ENCODE measurements at places on chromosomes 16 and 17.
A peak's percentile ranks its signal among the peaks of the same experiment; 100 is the strongest.

DNA sequence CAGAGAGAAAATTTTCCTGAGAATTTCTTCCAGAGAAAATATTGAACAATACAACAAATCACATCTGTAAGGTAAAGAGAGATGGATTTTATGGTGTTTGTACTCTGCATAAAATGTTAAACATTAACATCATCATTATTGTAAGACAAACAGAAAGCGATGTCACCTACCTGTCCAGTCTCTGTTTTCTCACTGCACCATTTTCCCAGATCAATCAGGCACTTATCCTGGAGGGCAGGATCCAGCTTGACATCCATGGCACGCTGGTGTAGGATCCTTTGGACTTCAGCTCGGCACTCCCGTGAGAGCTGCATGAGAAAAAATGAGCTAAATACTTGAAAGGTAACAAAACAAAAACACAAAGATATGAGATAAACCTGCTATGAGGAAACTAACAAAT is 55.9 kb upstream of the CLEC18B start:
- no peak for DNase-seq

- DNase-seq: no peak
Observed at GRCh38 chr17:44766409-44767038, 7.7 kb downstream of the ADAM11 start.

- DNase-seq: no peak
Observed at GRCh38 chr17:49986396-49987289, 8.4 kb downstream of the DLX3 start.

DNA sequence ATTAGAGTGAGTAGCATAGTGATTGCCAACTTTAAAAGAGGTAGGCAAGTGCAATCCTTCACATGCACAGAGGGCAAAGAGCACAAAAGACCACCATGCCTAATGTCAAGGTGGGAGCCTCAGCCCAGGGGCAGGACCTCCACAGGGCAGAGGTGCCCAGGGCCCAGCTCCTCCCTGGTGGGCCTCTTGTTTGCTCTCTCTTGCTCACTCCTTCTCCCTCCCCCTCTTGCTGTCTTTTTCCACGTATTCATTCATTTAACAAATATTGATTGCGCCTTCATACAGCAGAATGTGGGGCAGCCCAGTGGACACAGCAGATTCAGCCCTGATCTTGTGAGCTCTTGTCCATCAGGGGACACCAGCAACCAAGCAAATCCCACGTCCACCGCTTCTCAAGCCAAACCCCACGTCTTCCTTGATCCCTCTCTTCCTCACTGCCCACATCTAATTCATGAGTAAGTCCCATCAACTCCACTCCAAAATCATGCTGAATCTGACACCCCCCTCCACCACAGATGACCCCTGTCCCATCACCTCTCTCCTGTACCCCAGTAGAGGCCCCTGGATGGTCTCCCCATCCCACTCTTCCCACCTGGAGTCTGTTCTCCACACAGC is 44.1 kb upstream of the RPL38 start:
- DNase-seq: no peak

GRCh38 chr17:45936610-45937009 is 42.3 kb downstream of the MAPT start:
- no peak for DNase-seq

DNA sequence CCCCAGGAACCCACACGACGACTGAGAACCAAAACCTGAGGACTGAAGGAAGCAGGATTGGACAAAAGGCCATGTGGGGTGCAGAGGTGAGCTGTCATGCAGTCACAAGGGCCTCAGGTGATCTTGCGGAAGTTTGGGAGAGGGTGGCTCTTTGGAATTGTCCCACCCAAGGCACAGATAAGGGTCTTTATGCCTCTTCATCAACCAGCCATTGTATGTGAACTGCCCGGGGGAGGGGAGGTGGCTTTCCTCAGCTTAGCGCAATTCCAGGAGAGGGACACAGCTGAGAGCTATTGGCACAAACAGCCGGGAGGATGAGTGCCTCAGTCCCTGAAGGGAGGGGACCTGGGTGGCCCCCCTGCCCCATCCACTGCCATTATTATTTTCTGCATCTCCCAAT is 55.1 kb upstream of the PHOSPHO1 start:
- no peak for DNase-seq

- no peak for DNase-seq
Observed at GRCh38 chr17:61048376-61049106, 351.1 kb upstream of the TBX2 start.

GRCh38 chr16:88499836-88500251 is 46.8 kb downstream of the ZFPM1 start:
- DNase-seq: no peak

DNA sequence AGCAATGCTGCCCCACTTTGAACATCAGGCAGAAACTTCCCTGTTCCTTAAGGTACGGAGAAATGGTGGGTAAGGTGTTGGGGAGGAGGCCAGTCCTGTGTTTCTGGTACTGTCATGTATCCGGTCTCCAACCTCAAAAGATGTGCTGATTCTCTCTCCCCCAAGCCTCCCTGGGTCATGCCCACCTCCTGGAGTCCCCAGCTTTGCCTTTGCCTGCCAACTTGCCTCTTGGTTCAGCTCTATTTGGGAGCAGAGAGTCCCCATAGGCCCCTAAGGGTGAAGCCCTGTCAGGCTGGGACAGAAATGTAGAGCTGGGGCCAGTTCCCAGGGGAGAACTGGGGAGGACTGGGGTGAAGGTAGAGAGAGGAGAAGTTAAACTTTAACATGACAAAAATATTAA is 1.6 kb upstream of the TBX21 start:
- DNase-seq: no peak

DNA sequence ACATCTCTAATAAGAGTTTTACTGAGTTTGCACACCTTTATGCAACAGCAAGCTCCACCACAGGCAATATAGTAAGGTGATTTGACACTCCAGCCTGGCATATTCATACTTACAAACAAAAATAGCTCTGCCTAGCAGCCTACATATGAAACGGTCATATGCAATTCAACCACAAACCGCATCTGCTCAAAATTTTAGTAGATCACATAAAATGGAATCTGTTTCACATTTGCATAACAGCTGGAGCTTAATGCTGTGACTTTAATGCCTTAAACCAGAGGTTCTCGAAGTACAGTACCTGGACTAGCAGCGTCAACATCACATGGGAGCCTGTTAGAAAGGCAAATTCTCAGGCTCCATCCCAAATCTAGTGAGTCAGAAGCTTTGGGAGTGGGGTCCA is 578.4 kb downstream of the CDH11 start:
- DNase-seq: peak; percentile 64

DNA sequence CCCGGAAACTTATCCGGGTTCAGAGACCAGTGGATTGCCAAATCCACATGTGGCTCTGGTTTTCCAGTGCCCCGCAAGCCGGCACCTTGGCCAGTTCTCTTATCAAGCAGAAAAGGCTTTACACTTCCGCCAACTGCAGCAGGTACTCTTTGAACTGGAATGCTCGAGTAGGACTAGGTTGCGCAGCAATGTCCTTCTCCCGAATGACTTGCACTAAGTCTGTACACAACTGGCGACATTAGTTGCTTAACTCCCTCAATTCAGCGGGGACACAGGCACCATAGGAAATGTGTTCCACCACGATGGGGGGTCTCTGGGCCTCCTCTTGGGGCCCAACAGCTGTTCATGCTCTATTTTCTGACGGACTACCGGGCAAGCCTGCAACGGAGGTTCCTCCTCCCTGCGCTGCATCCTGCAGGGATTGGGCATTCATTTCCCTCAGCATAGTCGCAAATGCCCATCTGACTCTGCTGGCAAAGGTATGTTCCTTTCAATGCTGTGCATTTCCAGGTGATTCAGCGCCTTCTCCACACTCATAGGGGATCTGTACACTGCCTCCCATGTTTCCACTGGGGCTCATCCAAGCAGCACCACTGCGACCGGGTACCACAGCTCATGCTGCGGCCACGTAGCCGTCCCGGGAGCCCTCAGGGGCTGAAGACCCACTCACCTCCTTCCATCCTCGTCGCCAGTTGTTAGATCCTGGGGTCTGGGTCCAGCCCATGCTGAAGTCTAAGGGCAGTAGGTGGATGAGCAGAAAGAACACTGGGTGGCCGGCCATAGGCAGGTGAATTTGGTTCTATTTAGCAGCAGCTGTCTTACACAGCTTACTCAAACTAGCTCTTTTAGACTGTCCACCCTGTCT is 34.2 kb upstream of the APPBP2 start:
- DNase-seq: no peak

- DNase-seq: no peak
Observed at GRCh38 chr17:44409309-44410028, 20.0 kb upstream of the ITGA2B start.

DNA sequence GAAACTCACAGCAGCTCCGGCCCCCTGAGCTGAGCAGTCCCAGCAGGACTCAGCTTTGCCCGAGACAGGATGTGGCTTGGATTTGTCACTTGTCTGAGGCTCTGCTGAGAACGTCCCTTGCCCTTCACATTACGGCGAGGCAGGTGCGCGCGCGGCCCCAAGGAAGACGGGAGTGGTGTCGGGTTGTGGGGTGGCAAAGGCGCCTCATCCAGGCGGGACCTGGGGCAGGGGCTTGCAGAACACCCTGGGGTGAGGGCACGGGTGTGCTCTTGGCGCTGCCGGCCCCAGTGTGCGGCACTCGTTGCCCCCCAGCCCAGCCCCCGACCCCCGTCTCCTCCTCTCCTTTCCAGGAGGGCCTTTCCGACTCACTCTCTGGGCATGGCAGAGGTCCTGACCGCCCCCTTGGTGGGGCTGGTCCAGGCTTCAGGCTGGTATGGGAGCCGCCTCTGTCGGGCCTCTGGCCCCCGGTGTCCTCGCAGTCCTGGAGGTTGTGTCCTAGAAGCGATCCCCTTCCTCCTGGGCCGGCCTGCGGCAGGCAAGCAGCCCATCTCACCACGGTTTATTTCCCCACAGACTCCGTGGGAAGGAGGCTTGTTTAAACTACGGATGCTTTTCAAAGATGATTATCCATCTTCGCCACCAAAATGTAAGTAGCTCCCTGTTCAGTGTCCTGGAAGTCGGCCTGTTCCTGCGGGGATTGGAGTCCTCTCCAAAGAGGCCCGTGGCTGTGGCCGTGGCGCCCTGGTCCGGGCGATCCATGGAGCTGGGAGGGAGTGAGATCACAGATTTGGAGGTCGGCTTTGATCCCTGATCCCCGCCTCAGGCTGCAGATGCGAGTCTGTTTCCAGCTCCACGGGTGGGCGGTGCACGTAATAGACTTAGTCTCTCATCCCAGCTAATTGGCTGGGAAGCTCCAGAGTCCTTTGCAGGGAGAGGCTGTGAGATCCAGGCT is 5.9 kb downstream of the UBE2I start:
- no peak for DNase-seq

- peak; percentile 46 for DNase-seq
Observed at GRCh38 chr16:63372815-63373214, 1336.6 kb upstream of the CDH8 start.

- no peak for DNase-seq
Observed at GRCh38 chr16:48420437-48420836, 35.2 kb upstream of the SIAH1 start.

GRCh38 chr17:65334406-65334805 is 197.2 kb downstream of the RGS9 start:
- DNase-seq: no peak

GRCh38 chr16:67326472-67327309 is at the start of the genes KCTD19 and LRRC36:
Gene KCTD19 (minus strand): TSS chr16:67326741. CDS start chr16:67326707, 34 bp downstream.
Gene LRRC36 (plus strand): TSS chr16:67326815. CDS start chr16:67326863, 48 bp downstream.
- no peak for DNase-seq

- DNase-seq: no peak
Observed at GRCh38 chr16:47995354-47995753, 160.4 kb downstream of the ABCC12 start.

- peak; percentile 34 for DNase-seq
Observed at GRCh38 chr16:6643080-6643686, 689.5 kb upstream of the RBFOX1 start.

GRCh38 chr17:83174362-83175118 is 95.1 kb downstream of the METRNL start:
- peak; percentile 62 for DNase-seq

- no peak for DNase-seq
Observed at GRCh38 chr17:77456951-77457548, 316.3 kb downstream of the SEC14L1 start.
